Glomerular endothelial cell (primary cell): ENCODE measurements at places on chromosomes 4 and X. TPM values are rescaled to one million over a fixed set of nuclear protein-coding genes. Genes with fewer than 3 reads are reported as not detected.

The AFP gene
- not detected in 2 replicates for total RNA-seq

The SSX3 gene
- total RNA-seq = not detected in 2 replicates

The NDNF gene
- total RNA-seq = 0.70 TPM in 1 of 2 replicates, not detected in the other

The CPZ gene
- total RNA-seq = 0.64 TPM in 1 of 2 replicates, not detected in the other

The FAM133A gene
- not detected in 2 replicates for total RNA-seq

The PRRG3 gene
- 0.99 TPM in 1 of 2 replicates, not detected in the other for total RNA-seq

The GAGE2A gene
- total RNA-seq = not detected in 2 replicates

The CTAG1B gene
- not detected in 2 replicates for total RNA-seq

The GYPA gene
- total RNA-seq = not detected in 2 replicates

The DMP1 gene
- total RNA-seq = not detected in 2 replicates

The ATP2B3 gene
- total RNA-seq = not detected in 2 replicates

The DUSP9 gene
- 0.76 TPM in 1 of 2 replicates, not detected in the other for total RNA-seq

The CFI gene
- 45.9 and 61.9 TPM in 2 replicates for total RNA-seq

The TDO2 gene
- not detected in 2 replicates for total RNA-seq

The NXF2 gene
- total RNA-seq = not detected in 2 replicates

The CTSO gene
- total RNA-seq = 18.3 TPM in 2 replicates

The S100P gene
- not detected in 2 replicates for total RNA-seq

The NWD2 gene
- not detected in 2 replicates for total RNA-seq
